ENCODE measurements at places on chromosomes 2 and 18.

- DNase-seq: no peak
These were observed 173.4 kb upstream of the SATB2 start for GRCh38 chr2:199631129-199631528.

- no peak for DNase-seq
These were observed 1.9 kb downstream of the GLI2 start for GRCh38 chr2:120737340-120738101.

DNA sequence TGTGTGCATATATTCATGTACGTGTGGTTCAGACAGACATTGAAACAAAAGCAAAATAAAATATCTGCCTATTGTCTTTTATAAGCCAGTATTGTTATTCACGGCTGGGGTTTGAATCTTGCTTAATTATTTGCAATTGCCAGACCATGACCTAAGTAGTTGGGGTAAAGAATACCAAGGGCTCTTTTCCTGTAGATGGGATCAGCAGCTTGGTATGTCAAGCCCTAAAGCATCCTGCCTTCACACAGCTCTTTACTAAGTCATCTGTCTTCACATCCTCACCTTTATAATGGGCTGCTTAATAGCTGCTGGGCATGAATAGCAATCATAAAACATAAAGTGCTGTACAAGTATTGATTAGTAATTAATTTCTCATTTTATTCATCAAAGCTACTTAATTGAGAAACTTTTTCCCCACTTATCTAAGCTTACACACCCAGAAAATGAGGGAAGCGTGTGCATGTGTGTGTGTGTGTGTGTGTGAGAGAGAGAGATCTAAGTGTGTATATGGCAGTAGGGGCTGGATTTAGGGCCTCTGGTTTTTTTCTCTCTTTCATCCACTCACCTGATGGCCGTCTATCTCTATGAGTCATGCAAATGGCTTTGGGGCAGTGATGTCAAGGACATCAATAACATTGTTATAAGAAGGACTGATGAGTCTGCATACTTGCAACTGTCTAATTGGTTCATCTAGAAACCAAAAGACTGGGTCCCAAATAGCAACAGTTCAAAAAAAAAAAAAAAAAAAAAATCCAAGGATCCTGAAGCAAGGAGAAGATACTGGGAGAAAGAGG lies 244.1 kb upstream of the TNP1 start:
- peak; percentile 37 for DNase-seq

DNA sequence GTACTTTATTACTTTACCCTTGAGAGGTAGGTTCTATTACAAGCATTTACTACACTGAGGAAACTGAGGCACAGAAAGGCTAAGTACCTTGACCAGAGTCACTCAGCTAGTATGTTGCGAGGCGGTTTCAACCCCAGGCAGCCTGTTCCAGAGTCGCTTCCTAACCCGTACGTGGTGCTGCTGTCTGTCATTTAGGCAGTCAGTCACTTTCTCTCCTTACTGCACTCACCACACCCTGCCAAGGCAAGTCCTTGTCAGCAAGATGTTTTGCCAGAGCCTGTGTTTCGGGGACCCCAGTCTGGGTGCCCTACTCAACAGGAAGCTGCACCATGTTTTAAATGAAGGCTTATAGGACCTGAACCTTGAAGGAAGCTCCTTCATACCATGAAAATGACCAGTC lies 174.9 kb downstream of the TPGS2 start:
- DNase-seq: no peak

DNA sequence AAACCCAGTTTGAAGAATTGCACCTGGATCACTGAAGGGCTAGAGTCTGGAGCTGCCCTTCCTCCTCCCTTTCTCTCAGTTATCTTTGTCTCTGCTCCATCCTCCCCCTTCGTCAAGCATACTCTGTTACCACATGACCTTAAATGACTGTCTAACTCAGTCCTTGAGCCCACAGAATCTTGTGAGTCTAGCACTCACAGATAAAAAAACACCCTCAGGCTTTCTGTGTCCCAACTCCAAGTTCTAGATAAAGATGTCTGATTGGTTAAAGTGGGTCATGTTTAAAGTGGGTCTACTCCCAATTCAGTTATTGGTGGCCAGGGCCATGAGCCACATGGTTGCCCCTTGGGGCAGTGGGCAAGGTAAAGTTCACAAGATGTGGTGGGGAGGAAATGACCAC lies 53.5 kb upstream of the CYP1B1 start:
- no peak for DNase-seq

DNA sequence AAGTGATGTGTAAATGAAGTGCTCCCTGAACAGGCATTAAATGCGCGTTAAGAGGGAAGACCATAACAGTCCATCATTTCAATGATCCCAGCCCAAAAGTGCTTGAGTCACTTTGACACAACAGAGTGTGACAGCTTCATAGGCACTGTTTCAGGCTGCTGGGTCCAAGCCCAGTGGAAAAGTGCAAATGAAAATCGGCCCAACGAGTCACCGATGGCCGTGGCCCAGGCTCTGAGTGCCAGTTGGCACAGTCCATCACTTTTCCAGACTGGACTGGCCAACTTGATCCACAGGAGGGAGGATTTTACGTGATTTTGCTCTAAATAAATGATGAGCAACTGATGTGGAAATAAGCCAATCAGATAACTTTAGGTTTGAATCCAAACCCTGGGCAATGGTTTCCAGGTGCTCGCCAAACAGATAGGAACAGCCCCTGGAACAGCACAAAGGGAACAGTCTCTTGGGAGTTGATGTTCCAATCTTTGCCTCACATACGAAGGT lies 114.0 kb downstream of the SP3 start:
- DNase-seq: peak; percentile 39

GRCh38 chr2:113180131-113180946 lies 6.6 kb downstream of the PSD4 start:
- no peak for DNase-seq

Data from AG09309 (cell line).